ENCODE measurements at places on chromosomes 7 and 10.

DNA sequence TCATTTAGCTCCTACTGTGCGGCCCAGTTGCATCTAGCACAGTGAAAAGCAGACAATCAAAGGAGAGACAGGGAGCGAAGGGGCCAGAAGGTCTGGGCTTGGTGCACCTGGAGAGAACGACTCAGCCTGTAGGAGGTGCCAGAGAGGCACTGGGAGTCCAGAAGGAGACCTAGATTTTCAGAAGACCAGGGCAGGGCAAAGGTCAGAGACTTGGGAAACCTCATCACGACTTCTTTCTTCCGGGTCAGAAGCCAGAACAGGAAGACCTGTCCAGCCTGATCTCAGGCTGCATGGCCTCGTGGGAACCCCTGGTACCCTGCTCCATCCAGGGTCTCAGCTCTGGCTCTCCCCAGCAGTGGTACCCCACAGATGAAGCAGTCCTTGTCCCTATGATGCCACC is 5.2 kb downstream of the AGAP3 start:
- DNase-seq = no peak

DNA sequence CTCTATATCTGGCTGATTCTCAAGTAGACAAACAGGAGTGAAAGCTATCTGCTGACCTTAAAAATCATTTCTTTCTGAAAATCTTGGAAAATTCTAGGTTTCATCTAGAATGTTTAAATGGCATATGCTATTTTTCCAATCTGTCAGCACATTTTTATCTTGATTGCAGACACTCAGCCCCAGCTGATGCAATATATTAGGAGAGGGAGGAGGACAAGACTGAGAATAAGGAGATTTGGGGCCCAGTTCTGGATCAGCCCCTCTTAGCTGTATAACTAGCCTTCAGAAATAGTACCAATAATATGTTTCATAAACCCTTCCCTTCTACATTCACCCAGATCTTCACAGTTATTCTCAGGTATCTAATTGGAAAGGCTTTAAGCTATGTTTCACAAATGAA is 131.2 kb downstream of the HDAC9 start:
- no peak for DNase-seq

- no peak for DNase-seq
Observed at GRCh38 chr7:51376420-51377092, 59.9 kb upstream of the COBL start.

DNA sequence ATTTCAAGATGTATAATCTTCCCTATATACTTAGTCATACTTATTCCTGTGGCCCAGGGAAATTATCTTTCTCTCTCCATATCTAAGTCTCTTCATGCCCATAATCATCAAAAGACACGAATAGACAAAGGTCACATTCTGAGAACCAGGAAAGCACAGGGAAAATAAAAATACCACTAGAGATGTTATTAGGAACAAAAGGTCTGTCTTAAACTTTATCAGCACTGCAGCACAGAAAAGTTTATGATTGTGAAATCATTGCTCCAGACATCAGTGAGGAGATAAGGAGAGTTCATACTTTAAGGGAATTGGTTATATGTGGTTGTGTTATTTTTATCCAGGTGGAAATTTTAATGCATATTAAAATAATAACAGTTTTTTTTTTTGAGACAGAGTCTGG is 974.6 kb upstream of the CELF2 start:
- no peak for DNase-seq

- no peak for DNase-seq
Observed at GRCh38 chr7:140928491-140929309, 4.0 kb upstream of the BRAF start.

DNA sequence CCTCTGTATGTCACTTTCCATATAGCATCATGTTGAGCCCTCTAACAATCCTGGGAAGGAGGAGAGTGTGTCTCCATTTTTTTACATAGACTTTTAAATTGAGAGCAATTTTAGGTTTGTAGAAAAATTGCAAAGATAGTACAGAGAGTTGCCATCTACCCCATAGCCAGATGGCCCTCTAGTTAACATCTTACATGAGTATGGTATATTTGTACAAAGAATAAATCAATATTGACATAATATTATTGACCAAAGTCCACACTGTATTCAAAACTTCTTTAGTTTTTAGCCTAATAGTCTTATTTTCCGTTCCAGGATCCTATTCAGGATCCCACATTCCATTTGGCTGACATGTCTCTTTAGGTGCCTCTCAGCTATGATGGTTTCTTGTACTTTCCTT is 274.6 kb upstream of the PLPP4 start:
- no peak for DNase-seq

DNA sequence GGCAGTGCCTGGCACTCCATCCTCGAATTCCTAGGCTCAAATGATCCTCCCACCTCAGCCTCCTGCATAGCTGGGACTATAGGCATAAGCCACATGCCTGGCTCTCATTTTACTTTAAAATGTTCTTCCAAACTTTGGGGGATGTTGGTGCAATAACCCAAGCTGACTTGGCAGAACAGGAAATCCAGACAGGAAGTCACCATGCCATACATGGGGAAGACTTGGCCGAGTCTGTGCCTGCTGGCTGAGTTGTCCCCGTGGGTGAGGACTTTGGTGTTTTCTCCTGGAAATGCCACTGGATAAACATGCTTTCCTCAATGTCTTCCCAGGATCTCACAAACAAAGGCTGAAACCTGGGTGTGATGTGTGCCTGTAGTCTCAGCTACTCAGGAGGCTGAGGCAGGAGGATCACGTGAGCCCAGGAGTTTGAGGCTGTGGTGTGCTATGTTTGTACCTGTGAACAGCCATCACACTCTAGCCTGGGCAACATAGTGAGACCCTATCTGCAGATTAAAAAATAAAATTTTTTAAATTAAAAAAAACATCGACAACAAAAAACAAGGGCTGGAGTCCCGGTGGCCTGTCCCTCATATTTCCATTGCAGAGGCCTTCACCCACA is 19.8 kb downstream of the HKDC1 start:
- DNase-seq = no peak

GRCh38 chr10:481628-482027 is 207.8 kb downstream of the DIP2C start:
- DNase-seq = no peak

DNA sequence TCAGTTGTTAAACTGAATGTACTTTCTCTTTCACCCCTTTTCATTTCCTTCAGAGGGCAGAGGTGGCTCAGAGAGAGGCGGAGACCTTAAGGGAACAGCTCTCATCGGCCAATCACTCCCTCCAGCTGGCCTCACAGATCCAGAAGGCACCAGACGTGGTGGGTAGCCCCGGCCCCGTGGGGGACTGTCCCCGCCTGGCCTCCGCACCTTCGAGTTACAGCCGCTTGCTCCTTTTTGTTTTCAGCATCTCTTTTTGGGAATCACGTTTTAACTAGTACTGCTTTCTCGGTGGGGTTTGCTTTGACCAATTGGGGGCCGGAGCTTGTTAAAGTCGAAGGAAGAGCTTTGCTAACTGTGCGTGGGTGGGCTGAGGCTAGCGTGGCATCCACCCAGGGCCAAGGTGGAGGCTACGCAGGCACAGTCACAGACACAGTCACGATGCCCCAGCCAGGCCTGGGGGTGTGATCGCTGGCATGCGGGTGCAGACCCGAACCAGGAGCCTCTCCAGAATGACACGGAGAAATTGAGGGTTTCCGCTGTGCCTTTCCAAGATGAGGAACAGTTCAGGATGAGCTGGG is 116.2 kb upstream of the SH2B2 start:
- no peak for DNase-seq

All from stimulated activated CD8-positive, alpha-beta memory T cell treated with anti-CD3 and anti-CD28 coated beads, Interleukin-7, amount 100 ng/mL, for 48 hours (primary cell).